ENCODE measurements at places on chromosomes 5 and 9.

DNA sequence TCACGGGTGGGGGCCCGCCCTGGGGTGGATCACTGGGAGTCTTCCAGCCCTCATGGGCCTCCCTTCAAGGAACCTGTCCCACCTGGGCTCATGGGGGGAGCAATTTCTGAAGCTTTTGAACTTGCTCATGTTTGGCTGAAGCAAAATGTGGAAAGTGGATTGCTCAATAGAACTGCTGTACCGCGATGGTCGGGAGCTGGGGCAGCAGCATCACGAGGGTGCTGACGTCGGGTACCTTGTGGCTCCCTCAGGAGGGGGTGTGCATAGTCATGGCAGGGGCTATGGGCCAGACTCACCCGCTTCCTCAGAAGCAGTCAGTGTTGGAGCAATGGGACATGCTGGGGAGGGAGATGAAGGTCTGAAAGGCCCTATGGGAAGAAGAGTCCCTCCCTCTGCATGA, 57.9 kb downstream of the PRRT1B start:
- no peaks in the 10 kb centered on the region for H3K27me3 ChIP-seq
- H3K36me3 ChIP-seq: peaks cover 10% of the 10 kb centered on the region

DNA sequence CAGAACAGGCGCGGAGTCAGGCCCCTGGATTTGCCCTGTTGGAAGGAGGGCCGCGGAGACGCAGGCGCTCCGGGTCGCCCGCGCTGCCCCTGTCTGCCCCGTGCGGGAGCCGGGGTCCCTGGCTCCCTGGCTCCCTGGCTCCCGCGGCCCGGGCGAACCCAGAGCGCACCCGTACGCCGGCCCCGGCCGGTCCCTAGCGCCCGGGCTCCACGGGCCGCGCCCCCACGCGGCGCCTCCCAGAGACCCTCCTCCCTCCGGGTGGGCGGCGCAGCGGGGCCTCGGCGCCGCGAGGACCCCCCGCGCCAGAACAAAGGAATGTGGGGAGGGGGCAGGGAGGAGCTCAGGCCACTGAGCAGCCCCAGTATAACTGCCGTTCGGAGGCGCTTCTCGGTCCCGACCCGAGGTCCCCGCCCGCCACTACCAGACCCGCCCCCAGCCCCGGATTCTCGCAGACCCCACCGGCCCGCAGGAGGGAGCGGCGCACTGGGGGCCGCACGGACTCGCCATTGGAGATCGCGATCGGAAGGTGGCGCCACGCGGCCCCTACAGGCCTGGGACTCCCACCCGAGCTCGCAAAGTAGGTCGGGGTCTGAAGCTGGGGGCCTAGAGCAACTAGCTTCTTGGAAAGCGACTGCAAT, 2.4 kb downstream of the NFIL3 start:
- DNase-seq: peak; percentile 23
- H3K4me3 ChIP-seq: peak overlapping the region; percentile 94
- H3K27me3 ChIP-seq: peaks cover 9% of the 10 kb centered on the region
- peaks cover 64% of the 10 kb centered on the region for H3K4me1 ChIP-seq
- no peak overlapping the region for H3K27ac ChIP-seq

DNA sequence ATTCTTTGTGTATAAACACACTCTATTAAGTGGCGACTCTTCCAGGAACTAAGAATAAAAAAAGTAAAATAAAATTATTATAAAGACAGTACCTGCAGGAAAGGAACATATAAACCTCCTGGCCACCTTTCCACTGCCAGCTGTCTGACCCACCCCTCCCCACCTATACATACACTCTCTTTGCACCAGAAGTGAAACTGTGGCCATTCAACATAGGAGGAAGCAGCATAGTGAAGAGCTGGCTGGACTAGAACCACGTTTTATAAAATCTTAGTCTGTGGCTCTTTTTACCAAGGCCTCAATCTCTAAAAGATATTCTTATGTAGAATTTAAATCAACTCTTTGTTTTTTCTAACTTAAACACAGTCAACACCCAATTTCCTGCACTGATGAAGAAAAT, 289.6 kb downstream of the GABRB2 start:
- no peak for DNase-seq
- H3K4me3 ChIP-seq: no peak overlapping the region
- no peaks in the 10 kb centered on the region for H3K4me1 ChIP-seq
- H3K36me3 ChIP-seq: no peaks in the 10 kb centered on the region
- no peak overlapping the region for H3K27ac ChIP-seq
- H3K27me3 ChIP-seq: no peaks in the 10 kb centered on the region

DNA sequence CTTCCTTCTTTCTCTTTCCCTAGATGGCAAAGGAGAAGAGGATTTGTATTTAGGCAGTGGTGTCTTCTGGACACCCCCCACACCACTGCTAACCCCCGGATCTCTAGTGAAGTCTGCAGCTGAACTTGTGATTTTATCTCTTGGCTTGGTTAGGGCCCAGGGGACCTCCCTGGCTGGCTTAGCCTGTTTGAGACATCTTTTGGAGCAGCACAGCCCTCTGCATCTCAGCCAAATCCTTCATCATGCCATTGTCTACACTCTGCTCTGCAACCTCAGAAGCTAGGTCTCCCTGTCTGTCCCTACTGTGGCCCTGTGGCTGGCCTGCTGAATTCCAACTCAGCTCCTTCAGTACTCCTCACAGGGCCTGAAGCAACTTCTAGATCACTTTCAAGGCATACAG, 81.7 kb downstream of the MUSK start:
- H3K36me3 ChIP-seq: no peaks in the 10 kb centered on the region
- no peak overlapping the region for H3K27ac ChIP-seq
- no peaks in the 10 kb centered on the region for H3K27me3 ChIP-seq
- no peaks in the 10 kb centered on the region for H3K4me1 ChIP-seq
- no peak for DNase-seq

GRCh38 chr9:136531186-136531903, 14.5 kb downstream of the NOTCH1 start:
- peak overlapping the region; percentile 65 for H3K27ac ChIP-seq
- DNase-seq: no peak
- no peak overlapping the region for H3K4me3 ChIP-seq
- no peaks in the 10 kb centered on the region for H3K27me3 ChIP-seq

DNA sequence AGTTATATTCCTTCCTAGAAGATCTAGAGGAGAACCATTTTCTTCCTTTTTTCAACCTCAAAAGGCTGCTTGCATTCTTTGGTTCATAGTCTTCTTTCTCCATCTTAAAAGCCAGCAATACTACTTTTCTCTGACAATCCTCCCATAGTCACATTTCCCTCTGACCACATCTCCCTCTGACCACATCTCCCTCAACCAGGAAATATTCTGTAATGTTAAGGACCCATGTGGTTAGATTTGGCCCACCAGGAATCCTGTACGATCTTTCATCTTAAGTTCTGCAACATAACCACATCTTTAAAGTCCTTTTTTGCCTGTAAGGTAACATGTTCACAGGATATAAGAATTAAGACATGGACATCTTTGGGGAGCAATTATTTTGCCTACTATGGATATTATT, 179.4 kb upstream of the SPEF2 start:
- no peak for DNase-seq
- no peak overlapping the region for H3K27ac ChIP-seq
- no peaks in the 10 kb centered on the region for H3K36me3 ChIP-seq
- H3K4me3 ChIP-seq: no peak overlapping the region
- peaks cover 46% of the 10 kb centered on the region for H3K27me3 ChIP-seq

- no peak for DNase-seq
- H3K4me3 ChIP-seq: no peak overlapping the region
- H3K27ac ChIP-seq: no peak overlapping the region
- no peaks in the 10 kb centered on the region for H3K4me1 ChIP-seq
- H3K27me3 ChIP-seq: no peaks in the 10 kb centered on the region
These were observed 96.7 kb downstream of the SNCAIP start for GRCh38 chr5:122408592-122409224.

GRCh38 chr9:137089232-137089947, 2.6 kb downstream of the MAN1B1 start:
- H3K27me3 ChIP-seq: no peaks in the 10 kb centered on the region
- no peak overlapping the region for H3K27ac ChIP-seq
- peaks cover 6% of the 10 kb centered on the region for H3K36me3 ChIP-seq
- DNase-seq: no peak

DNA sequence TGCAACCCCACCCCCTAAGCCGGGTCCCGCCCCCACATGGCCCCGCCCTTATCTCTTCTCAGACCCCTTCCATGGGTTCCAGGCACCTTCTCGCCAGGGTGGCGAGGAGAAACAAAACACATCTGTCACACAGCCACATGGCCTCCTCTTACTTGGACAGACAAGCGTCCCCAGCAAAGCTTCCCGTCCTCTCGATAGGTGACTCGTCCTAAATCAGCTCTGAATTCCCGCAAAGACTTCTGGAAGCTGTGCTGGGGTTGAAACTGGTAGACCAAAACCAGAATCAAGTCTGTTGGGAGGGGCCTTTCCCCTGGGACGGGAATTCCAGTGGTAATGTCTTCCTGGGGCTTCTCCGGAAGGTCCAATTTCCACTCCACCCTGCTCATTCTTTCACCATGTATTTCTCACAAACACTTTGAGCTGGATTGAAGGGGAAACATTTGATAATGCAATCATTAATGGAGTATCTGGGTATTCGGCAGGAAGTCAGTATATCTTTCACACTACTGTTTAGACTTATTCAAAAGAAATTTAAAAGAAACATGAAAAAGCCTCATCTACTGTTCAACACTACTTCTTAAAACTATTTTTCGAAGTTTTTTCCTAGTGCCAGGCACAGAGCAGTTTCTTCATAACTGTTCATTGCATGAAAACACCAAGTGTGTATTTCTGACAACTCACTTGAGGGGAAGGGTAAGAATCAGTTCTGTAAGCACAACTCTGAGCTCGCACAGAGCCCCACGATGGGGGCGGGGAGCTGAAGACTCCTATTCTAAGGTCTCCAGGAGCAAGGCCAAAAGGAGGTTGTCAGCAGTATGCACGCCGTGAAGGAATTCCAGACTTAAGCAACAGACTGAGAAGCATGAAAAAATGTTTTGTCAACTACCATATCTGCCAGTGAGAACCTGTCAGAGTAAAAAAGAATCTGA, 644 bp upstream of the CTNNAL1 start:
- peaks cover 28% of the 10 kb centered on the region for H3K4me1 ChIP-seq
- DNase-seq: no peak
- peak overlapping the region; percentile 50 for H3K27ac ChIP-seq
- no peaks in the 10 kb centered on the region for H3K27me3 ChIP-seq
- peaks cover 4% of the 10 kb centered on the region for H3K36me3 ChIP-seq
- H3K4me3 ChIP-seq: peak overlapping the region; percentile 74

DNA sequence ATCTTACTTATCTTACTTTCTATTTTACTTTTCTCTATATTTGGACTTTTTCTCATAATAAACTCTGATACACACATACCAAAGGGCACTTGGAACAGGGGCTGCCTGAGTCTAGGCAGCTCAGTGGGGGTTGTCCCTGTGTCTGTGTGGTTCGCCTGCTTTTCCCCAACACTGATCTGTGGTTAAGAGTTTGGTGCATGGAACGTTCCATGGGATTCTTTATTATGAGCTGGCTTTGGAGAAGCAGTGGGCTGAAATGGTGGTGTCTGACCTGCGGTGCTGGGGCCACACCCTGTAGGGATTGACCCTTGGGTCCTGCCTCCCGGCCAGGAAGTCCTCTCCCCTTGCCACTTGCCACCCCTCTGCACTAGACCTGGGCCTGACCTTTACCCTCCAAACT, 47.4 kb downstream of the ANKRD33B start:
- H3K27ac ChIP-seq: no peak overlapping the region
- DNase-seq: no peak
- no peak overlapping the region for H3K4me3 ChIP-seq
- no peaks in the 10 kb centered on the region for H3K36me3 ChIP-seq
- H3K4me1 ChIP-seq: peaks cover 11% of the 10 kb centered on the region

GRCh38 chr9:86515221-86515620, 161.0 kb upstream of the TUT7 start:
- no peaks in the 10 kb centered on the region for H3K4me1 ChIP-seq
- H3K4me3 ChIP-seq: no peak overlapping the region
- no peaks in the 10 kb centered on the region for H3K36me3 ChIP-seq
- no peak overlapping the region for H3K27ac ChIP-seq

DNA sequence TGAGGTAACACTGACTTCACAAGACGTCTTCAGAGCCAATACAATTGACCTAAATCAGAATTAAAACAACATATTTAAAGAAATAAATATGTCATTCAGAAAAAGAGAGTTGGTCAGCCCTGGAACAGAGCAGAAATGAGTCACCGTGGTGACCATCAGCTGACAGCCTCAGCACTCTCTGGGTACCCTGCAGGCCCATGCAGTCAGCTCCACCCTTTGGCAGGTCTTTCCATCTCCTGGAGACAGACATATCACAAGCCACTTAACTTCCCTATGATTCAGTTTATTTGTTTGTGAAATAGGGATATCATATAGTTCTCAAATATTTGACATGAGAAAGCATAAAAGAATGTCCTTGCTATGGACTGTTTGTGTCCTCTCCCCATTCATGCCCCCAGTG, 151.6 kb upstream of the MEF2C start:
- no peaks in the 10 kb centered on the region for H3K4me1 ChIP-seq
- no peak for DNase-seq
- H3K27me3 ChIP-seq: no peaks in the 10 kb centered on the region
- H3K27ac ChIP-seq: no peak overlapping the region
- H3K4me3 ChIP-seq: no peak overlapping the region

Data from activated naive CD4-positive, alpha-beta T cell treated with anti-CD3 and anti-CD28 coated beads for 36 hours (primary cell).